ENCODE measurements at places on chromosomes 12 and 14.

GRCh38 chr12:65728848-65729793, 95.2 kb upstream of the HMGA2 start:
- ATAC-seq: peak; percentile 23

GRCh38 chr14:66240105-66240504, 246.1 kb upstream of the CCDC196 start:
- no peak for ATAC-seq

DNA sequence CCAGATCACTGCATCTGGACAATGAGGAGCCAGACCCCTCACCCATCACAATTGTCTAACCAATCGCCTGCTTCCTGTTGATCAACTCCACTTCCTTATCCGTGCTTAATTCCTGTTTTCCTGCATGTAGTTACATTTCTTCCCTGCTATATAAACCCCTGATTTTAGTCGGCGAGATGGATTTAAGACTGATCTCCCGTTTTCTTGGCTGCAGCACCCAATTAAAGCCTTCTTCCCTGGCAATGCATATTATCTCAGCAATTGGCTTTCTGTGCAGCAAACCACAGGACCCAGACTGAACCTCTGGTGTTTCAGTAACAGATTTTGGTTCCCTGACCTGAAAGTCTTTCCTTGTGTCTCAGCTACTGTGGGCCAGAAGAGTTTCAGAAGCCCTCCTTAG, 272.3 kb downstream of the IPO8 start:
- no peak for ATAC-seq

- no peak for ATAC-seq
Observed at GRCh38 chr12:107264667-107265066, 171.3 kb upstream of the CRY1 start.

DNA sequence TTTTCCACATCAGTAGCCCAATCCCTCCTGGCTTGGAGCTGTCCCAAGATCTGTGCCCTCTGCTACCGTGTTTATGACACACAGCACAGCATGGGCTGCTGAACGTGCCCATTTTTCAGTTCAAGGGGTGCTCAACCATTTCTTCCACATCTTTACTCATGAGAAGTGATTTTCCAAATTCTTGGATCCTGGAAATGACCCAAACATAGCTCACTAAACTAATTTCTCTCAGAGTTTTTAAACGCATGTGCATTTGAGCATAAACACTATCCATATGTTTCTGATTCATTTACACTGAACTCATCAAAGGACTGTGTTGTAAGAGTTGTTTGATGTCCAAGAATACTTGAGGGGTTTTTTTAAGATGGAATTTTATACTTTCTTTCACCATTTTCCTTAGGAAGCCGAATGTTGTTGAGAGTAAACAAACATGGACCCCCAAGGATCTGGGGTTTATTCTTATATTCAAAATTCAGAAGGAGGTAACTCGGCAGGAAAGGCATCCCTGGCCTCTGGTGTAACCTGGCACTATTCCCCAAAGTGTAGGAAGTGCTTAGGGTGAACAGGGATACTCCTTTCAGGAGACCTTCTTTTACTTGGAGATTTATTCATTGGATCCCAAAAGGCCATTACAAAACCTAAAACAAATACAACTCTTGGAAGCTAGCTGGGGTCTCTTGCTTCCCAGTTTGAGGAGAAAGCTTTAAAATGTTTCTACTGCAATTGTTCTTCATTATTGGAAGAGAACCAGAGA, 215.0 kb downstream of the BMP4 start:
- no peak for ATAC-seq

DNA sequence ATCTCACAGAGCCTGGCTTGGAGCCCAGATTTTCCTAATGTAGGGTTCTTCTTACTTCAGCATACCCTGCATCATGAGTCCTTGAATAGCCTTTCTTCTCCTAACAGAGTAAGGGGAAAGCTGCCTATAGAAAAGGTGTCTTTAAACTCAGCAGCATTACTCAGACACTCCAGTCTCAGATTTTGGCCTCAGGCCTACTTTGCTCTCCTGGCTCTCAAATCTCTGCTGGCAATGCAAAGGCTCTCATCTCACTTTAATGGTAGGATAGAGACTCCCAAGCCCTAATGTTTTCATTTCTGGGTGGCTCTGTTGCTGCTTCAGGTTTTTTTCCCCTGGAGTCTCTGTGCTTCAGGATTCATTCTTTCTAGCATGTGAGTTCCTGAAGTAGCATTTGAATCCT, 9.1 kb upstream of the NKX2-8 start:
- no peak for ATAC-seq

GRCh38 chr14:99807413-99808153, 14.4 kb downstream of the EML1 start:
- no peak for ATAC-seq

DNA sequence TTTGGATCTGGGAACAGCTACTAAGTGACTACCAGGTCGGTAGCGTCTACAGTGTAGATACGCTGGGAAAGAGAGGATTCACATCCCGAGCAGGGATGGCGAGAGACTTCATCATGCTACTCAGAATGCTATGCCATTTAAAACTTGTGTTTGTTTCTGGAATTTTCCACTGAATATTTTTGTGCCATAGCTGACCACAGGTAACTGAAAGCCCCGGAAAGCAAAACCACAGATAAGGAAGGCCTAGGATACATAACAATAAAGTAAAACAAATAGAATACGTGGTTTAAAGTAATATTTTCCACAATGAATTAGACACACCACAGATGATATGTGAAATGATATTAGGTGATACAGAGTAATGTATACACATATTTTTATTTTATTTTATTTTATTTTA, 7.9 kb upstream of the HCAR1 start:
- no peak for ATAC-seq

DNA sequence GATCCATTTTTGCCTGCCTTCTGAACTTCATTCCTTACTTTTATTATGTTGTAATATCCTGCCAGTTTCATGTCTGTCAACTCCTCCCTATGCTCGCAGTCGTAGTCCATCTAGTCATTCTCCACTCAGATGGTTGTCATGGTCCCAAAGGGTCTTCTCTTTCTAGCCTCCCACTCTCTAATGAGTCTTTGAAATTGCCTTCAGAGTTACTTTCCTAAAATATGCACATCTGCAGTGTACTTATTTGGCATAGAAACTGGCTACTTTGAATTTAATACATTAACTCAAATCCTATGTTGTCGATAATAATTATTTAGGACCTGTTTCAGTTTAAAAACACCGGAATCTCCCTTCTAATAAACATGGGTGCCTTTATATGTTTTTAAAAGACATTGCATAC, 101.0 kb downstream of the PDE3A start:
- no peak for ATAC-seq

DNA sequence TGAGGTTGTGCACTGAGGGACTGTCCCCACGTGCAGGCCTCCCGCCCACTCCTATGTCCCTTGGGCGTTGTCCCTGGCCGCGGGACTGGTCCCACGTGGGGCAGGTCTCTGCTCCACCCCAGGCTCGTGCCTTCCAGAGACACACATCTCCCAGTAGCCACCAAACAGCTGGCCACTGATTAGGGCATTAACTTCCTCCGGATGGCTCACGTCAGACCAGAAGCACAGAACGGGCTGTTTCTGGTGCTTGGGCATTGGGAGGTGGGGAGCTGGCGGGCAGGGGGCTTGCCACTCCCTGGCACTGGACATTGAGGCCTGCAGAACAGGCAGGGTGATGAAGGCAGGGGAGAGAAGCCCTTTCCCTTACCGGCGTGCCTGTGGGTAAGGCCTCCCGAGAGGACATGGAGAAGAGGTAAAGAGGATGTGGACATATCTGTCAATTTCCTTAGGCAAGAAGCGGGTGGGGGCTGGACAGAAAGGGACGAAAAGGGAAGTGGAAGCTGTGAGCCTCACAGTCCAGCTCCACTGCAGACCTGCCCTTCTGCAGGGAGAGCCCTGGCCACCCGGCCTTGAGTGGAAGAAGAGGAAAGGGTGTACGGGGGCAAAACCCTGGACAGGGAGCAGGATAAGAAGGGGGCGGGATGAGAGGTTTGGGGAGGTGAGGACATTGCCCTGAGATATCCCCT, 101.2 kb downstream of the NINJ2 start:
- peak; percentile 10 for ATAC-seq

DNA sequence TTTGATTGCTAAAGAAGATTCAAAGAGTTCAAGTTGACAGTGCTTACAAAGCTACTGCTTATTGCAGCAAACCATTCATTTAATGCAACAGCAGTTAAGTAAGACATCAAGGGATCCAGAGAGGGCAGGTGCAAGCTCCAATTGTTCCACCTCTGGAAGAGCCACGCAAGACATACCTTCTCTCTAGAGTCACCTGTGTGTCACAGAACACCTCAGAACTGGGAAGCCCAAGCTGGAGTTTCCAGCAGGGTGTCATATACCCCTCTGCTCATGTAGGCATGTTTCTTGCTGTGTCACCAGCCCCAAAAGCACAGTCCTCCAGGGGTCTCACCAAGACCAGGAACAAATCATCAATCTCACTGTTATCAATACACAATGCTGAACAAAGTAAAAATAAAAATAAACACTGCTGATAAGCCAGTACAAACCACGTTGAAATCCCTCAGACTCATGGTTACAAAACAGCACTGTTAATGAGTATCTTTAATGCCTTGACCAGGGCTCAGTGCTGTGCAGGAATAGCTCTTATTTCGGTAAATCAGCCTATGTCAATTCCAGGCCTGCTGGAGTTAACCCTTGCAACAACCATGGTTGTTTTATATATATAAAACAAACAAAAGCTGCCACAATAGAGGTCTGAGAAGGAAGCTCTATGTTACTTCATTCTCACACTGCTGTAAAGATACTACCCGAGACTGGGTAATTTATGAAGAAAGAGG, 37.4 kb upstream of the BATF start:
- ATAC-seq: no peak

DNA sequence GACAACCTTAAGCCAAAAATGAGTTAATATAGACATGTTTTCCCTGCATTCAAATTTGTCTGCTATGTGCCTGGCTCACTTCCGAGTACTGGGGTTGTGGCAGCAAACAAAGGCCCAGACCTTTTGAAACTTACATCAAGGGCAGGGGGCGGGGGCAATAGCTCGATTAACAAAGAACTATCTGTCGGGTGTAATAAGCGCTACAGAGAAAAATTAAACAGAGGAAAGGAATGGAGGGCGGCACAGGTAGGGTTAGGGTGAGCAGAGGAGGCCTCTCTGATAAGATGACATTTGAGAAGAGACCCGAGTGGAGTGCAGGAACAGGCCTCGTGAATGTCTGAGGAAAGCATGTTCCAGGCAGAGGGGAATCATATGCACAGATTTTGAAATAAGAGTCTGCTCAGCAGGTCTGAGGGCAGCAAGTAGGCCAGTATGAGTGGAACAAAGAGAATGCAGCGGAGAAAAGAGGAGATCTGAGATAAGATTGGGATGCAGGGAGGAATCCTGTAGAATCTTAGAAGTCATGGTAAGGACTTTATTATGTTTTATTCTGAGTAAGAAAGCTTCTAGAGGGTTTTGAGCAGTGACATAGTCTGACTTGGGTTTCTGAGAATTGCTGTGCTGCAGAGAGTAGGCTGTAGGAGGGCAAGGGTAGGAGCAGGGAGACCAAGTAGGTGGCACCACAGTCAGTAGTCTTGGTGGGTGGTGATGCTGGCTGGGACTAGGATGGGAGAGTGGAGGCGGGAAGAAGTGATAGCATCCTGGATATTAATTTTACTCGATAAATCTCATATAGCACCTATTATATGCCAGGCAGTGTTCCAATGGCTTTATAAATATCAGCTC, 52.6 kb downstream of the BICDL1 start:
- peak; percentile 7 for ATAC-seq

- ATAC-seq: no peak
Observed at GRCh38 chr14:105064721-105065143, 498 bp downstream of the GPR132 start.

- ATAC-seq: no peak
Observed at GRCh38 chr12:131105736-131106348, 152.1 kb downstream of the ADGRD1 start.

GRCh38 chr14:35471803-35472202, 62.2 kb upstream of the INSM2 start:
- ATAC-seq: no peak

- peak; percentile 12 for ATAC-seq
Observed at GRCh38 chr12:96401076-96401871, 1.0 kb upstream of the CDK17 start.

- no peak for ATAC-seq
Observed at GRCh38 chr12:65106948-65107347, 14.2 kb downstream of the WIF1 start.

DNA sequence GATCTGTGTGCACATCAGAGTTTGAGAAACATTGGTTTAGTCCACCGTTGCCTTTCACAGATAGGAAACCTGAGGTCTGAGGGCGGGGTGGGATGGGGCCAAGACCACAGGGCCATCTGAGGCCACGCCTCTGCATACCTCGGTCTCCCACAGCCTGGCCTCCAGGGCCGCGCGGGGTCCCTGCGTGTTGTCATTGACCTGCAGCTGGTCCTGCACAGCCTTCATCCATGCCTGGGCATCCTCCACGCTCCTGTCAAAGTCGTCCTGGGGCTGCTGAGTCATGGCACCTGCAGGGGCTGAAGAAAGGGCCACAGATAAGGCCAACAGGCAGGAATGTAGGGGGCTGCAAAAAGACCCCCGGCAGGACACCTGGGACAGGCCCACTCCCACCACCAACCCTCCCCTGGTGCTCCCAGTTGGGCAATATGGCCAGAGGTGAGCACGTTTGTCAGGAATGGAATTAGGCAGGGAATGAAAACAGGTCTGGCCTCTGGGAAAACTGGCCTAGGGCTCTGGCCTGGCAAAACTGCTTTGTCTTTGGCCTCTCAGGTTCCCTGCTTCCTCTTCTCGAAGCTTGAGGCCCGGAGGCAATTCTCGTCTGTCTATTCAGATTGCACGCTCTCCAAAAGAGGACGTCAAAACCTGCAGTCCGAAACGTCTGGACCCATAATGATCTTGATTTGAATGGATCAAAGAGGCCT, 40.8 kb downstream of the SYNE3 start:
- ATAC-seq: no peak

- ATAC-seq: no peak
Observed at GRCh38 chr12:75579552-75579951, 68.1 kb upstream of the KRR1 start.

- no peak for ATAC-seq
Observed at GRCh38 chr14:74974364-74975058, 19.1 kb upstream of the PGF start.

- ATAC-seq: no peak
Observed at GRCh38 chr14:96727980-96728717, 69.0 kb upstream of the VRK1 start.

DNA sequence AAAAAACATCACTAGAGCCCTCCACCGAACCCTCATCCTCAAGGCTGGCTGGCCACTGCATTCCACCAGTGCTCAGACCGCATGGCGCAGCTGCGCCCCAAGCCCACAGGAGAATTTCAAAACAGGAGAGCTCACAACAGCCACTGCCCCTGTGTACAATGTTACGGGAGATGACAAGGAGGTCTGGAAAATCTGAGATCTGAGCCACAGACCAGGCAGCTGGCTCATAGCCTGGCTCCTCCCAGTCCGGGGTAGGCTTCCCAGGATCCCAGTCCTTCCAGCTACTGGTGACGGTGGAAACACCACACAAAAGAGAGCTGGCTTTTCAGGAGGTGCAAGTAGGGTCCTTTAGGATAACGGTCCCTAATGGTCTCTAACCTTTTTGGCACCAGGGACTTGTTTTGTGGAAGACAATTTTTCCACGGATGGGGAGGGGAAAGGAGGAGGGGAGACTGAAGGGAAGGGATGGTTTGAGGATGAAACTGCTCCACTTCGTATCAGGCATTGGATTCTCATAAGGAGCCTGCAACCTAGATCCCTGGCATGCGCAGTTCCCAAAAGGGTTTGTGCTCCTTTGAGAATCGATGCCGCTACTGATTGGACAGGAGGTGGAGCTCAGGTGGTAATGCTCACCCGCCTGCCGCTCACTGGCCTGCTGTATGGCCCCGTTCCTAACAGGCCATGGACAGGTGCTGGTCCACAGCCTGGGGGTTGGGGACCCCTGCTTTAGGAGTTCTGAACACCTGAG, 23.0 kb upstream of the NRDE2 start:
- no peak for ATAC-seq

- ATAC-seq: no peak
Observed at GRCh38 chr14:96090441-96091148, 51.4 kb downstream of the C14orf132 start.
